ENCODE measurements at places on chromosomes 5 and 9. TPM values are rescaled to one million over a fixed set of nuclear protein-coding genes. Genes with fewer than 3 reads are reported as not detected.

EPB41L4A gene
- total RNA-seq: 0.50 TPM

CCDC192 gene
- not detected for total RNA-seq

PCDHGA8 gene
- total RNA-seq: not detected

NUTM2G gene
- total RNA-seq: not detected

- H3K4me3 ChIP-seq: no peak overlapping the region
- H3K36me3 ChIP-seq: peaks cover 9% of the 10 kb centered on the region
- H3K27ac ChIP-seq: no peak overlapping the region
Measured at GRCh38 chr5:76679231-76679630, 36.7 kb upstream of the F2R start.

GRCh38 chr5:5497152-5497788, 74.8 kb downstream of the ICE1 start:
- no peak for DNase-seq
- no peak overlapping the region for H3K4me3 ChIP-seq
- H3K27ac ChIP-seq: no peak overlapping the region
- H3K27me3 ChIP-seq: peaks cover 33% of the 10 kb centered on the region
- H3K4me1 ChIP-seq: peaks cover 15% of the 10 kb centered on the region

DNA sequence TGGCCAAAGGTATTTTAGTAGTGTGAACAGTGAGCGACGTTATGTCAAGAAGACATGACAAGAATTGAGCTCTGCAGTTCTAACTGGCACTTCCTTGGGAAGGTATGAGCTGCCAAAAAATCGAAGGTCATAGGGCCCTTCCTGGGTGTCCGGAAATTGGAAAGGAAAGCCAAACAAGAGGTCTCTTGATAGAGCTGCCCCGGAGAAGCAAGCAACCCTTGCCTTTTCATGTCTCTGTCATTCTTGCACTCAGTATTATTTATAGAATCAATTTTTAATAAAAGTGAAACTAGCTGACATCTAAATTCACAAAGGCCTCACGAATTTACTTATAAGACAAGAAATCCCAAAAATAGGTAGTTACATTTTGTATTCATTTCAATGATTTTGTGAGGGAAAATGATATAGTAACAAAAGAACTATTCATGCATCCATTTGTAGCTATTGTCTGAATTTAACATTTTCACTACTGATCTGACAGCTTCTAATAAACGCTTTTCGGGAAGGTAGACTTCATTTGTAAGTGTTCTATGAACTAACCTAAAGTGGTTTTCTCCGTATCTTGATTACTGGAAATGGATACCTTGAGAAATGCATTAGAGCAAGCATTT, 113.8 kb upstream of the VCAN start:
- H3K4me1 ChIP-seq: peaks cover 2% of the 10 kb centered on the region
- no peak overlapping the region for H3K4me3 ChIP-seq
- H3K27ac ChIP-seq: no peak overlapping the region

- H3K4me3 ChIP-seq: no peak overlapping the region
- peak overlapping the region; percentile 73 for H3K27ac ChIP-seq
- H3K4me1 ChIP-seq: peaks cover 21% of the 10 kb centered on the region
- DNase-seq: no peak
- H3K27me3 ChIP-seq: no peaks in the 10 kb centered on the region
Measured at GRCh38 chr5:462051-462481, 19.1 kb downstream of the EXOC3 start.

GRCh38 chr5:129069292-129069691, 25.3 kb upstream of the ISOC1 start:
- peaks cover 2% of the 10 kb centered on the region for H3K4me1 ChIP-seq
- H3K27me3 ChIP-seq: peaks cover 27% of the 10 kb centered on the region
- no peak overlapping the region for H3K27ac ChIP-seq
- H3K4me3 ChIP-seq: no peak overlapping the region
- no peak for DNase-seq

- DNase-seq: no peak
- H3K27me3 ChIP-seq: peaks cover 33% of the 10 kb centered on the region
- no peaks in the 10 kb centered on the region for H3K4me1 ChIP-seq
Measured at GRCh38 chr5:79578876-79579275, 33.4 kb upstream of the TENT2 start.

- no peaks in the 10 kb centered on the region for H3K36me3 ChIP-seq
- H3K4me3 ChIP-seq: no peak overlapping the region
- DNase-seq: no peak
- no peak overlapping the region for H3K27ac ChIP-seq
- H3K4me1 ChIP-seq: peaks cover 10% of the 10 kb centered on the region
- H3K27me3 ChIP-seq: peaks cover 12% of the 10 kb centered on the region
Measured at GRCh38 chr5:168219515-168220410, 71.7 kb upstream of the WWC1 start.

- H3K36me3 ChIP-seq: peaks cover 17% of the 10 kb centered on the region
- no peaks in the 10 kb centered on the region for H3K27me3 ChIP-seq
- H3K4me3 ChIP-seq: no peak overlapping the region
- peak overlapping the region; percentile 99 for H3K27ac ChIP-seq
Measured at GRCh38 chr9:97908705-97909104, 13.6 kb downstream of the TRMO start.

GRCh38 chr5:96753848-96754247, 53.9 kb downstream of the ERAP1 start:
- peaks cover 3% of the 10 kb centered on the region for H3K36me3 ChIP-seq
- H3K27ac ChIP-seq: peak overlapping the region; percentile 68
- no peak for DNase-seq
- no peak overlapping the region for H3K4me3 ChIP-seq
- no peaks in the 10 kb centered on the region for H3K27me3 ChIP-seq

- H3K27me3 ChIP-seq: no peaks in the 10 kb centered on the region
- no peaks in the 10 kb centered on the region for H3K36me3 ChIP-seq
Measured at GRCh38 chr5:53730943-53731342, 170.5 kb downstream of the NDUFS4 start.

DNA sequence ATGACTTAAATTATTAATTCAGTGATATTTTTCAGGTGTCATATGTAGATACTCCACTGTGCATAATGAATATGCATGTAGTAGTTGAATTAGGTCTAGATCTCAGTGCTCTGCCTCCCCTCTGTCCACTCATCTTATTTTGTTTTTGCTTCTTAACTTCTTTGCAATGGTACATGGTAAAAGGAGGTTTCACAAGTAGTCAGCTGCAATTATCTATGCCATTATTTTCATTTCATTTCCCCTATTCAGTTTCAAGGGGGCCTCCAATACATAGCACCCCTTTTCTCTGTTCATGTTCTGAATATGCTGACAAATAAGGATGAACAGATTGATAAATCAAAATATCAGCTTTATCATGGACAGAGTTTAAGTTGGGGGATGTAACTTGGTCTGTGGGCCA, 511.6 kb upstream of the ZNF608 start:
- no peak overlapping the region for H3K27ac ChIP-seq
- no peaks in the 10 kb centered on the region for H3K36me3 ChIP-seq

- H3K27me3 ChIP-seq: peaks cover 25% of the 10 kb centered on the region
- H3K36me3 ChIP-seq: peaks cover 2% of the 10 kb centered on the region
- no peak overlapping the region for H3K27ac ChIP-seq
- H3K4me3 ChIP-seq: no peak overlapping the region
- H3K4me1 ChIP-seq: no peaks in the 10 kb centered on the region
- DNase-seq: no peak
Measured at GRCh38 chr9:117772960-117773359, 68.8 kb downstream of the TLR4 start.

DNA sequence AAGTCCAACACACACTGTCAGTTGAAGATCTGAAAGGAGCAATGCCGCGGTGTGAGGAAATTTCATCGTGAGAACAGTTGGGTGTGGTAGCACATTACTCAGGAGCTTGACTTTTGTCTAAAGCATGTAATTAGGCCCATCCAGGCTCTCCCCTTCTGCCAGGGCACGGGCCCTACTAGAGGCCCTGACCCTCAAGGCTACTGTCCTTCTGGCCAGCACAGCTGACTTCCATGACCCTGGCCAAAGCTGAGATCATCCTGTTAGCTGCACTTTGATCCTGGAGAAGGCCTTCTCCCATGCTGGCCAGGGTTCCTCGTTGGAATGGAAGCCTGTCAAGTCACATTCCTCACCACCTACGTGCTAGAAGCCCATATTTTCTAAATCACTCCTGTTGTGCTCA, 77.8 kb upstream of the SLC1A3 start:
- no peak for DNase-seq
- H3K27ac ChIP-seq: no peak overlapping the region
- H3K27me3 ChIP-seq: peaks cover 29% of the 10 kb centered on the region

DNA sequence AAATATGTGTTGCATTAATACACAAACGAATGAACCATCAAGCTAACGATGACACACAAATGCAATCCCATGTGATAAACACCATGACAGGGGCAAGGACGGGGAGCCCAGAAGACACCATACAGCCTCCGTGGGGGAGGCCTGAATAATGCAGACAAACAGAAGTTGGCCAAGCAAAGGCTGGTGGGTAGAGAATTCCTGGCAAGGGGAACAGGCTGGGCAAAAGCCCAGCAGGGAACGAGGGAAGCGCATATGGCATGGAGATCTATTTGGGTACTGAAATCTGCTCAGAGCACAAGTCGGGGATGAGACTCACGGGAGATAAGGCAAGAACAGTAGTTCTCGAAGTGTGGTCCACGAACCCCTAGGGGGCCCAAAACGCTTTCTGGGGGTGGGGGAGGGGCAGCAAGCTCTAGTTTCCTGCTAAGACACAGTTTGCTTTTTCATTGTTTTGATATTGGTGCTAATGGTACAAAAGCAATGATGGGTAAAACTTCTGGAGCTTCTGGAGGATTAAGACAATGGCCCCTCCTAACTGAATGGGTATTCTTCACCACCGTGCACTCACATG, 42.9 kb upstream of the FBXW11 start:
- no peaks in the 10 kb centered on the region for H3K27me3 ChIP-seq
- DNase-seq: no peak
- peaks cover 10% of the 10 kb centered on the region for H3K36me3 ChIP-seq
- H3K4me3 ChIP-seq: no peak overlapping the region
- peak overlapping the region; percentile 73 for H3K27ac ChIP-seq

GRCh38 chr5:14138608-14139540, 4.3 kb upstream of the TRIO start:
- H3K4me3 ChIP-seq: no peak overlapping the region
- H3K27me3 ChIP-seq: peaks cover 33% of the 10 kb centered on the region
- H3K4me1 ChIP-seq: peaks cover 4% of the 10 kb centered on the region
- no peak overlapping the region for H3K27ac ChIP-seq
- DNase-seq: no peak

GRCh38 chr5:53322257-53322656, 158.2 kb upstream of the FST start:
- H3K27ac ChIP-seq: no peak overlapping the region
- H3K4me1 ChIP-seq: no peaks in the 10 kb centered on the region
- H3K4me3 ChIP-seq: no peak overlapping the region
- no peaks in the 10 kb centered on the region for H3K27me3 ChIP-seq

GRCh38 chr5:114054594-114054993, 307.3 kb upstream of the KCNN2 start:
- no peak for DNase-seq
- H3K4me1 ChIP-seq: no peaks in the 10 kb centered on the region
- peaks cover 24% of the 10 kb centered on the region for H3K27me3 ChIP-seq
- H3K27ac ChIP-seq: no peak overlapping the region
- H3K36me3 ChIP-seq: no peaks in the 10 kb centered on the region

GRCh38 chr9:119370816-119371215, 1.6 kb upstream of the BRINP1 start:
- peaks cover 12% of the 10 kb centered on the region for H3K27me3 ChIP-seq
- DNase-seq: no peak
- no peaks in the 10 kb centered on the region for H3K4me1 ChIP-seq

DNA sequence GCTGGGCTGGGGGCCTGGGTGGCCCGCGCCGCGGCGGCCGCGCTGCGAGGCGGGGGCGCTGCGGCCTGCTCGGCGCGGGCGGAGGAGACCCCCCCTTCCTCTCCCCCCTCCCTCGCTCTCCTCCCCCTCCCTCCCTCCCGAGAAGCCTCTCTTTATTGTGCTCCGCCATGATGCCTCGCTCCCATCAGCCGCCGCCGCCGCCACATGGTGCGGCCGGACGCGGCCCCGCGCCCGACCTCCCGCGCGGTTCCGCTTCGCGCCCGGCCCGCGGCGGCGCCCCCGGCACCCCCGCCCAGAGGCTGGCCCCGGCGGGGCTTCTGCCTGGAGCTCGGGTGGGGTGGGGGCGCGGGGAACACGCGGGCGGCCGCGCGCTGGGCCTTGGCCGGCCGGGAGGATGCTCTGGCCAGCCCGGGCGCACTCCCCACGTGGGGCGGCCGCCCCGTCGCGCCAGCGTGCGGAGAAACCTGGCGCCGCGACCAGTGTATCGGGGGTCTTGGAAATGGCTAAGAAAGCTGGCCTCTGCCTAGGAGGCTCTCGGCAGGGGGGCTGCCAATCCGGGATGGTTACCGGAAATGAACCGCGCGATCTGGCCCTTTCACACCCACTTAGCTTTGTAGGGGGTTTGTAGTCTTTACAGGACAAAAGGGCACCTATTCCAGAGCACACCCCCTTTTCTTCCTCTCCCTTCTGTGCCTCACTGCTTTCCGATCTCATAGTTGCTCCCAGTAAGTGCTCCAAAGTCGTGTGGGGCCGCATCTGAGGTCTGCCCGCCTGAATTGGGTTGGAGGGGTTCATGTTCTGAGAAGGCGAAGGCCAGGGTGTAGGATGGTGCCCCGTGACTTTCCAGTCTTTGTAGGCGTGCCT, 1.0 kb downstream of the SET start:
- H3K36me3 ChIP-seq: peaks cover 9% of the 10 kb centered on the region
- no peak for DNase-seq
- H3K4me1 ChIP-seq: peaks cover 41% of the 10 kb centered on the region
- peak overlapping the region; percentile 98 for H3K27ac ChIP-seq
- peak overlapping the region; percentile 100 for H3K4me3 ChIP-seq
- H3K27me3 ChIP-seq: no peaks in the 10 kb centered on the region

- no peak overlapping the region for H3K27ac ChIP-seq
- DNase-seq: no peak
- H3K4me3 ChIP-seq: no peak overlapping the region
- H3K4me1 ChIP-seq: no peaks in the 10 kb centered on the region
- peaks cover 3% of the 10 kb centered on the region for H3K36me3 ChIP-seq
- peaks cover 28% of the 10 kb centered on the region for H3K27me3 ChIP-seq
Measured at GRCh38 chr5:15502208-15502607, 2.2 kb downstream of the FBXL7 start.
